ENCODE measurements at places on chromosomes 2 and 18.

DNA sequence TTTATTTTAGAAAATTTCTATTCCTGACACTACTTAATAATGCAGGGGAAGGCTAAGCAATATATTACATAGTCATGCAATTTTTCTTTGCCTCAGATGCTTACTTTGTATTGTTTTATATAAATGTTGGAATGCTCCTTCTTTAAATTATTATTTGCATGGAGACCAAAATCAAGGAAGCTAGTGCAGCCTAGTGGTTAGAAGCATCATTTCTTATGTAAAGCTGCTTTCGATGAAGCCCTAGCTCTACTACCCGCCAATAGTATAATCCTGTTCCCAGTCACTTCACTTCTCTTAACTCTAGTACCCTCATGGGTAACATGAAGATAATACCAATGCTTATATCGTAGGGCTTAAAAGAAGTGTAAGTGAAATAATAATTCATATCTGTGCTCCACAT, 198.9 kb downstream of the LRATD1 start:
- DNase-seq: no peak

DNA sequence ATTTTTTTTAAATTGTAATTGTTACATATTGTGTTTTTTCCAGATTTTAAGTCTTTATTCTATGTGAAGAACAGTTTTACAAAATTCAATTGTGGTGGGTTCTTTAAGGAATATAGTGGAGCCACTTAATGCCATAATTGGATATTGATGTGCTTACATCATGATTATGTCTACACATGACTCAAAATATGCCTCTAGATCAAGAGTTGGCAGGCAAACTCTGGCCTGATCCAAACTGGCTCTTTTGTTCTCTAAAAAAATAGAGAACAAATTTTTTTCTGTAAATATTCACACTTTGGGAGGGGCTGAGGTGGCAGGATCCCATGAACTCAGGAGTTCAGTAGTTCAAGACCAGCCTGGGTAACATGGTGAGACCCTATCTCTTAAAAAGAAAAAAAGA, 8.3 kb downstream of the EHBP1 start:
- no peak for DNase-seq

- no peak for DNase-seq
Measured at GRCh38 chr18:34773378-34773777, 63.3 kb downstream of the DTNA start.

GRCh38 chr2:150859877-150860276, 372.4 kb upstream of the RND3 start:
- no peak for DNase-seq

- DNase-seq: no peak
Measured at GRCh38 chr2:74374509-74375205, 5.5 kb downstream of the DCTN1 start.

GRCh38 chr2:239113171-239113570, 265.3 kb downstream of the TWIST2 start:
- DNase-seq: no peak

DNA sequence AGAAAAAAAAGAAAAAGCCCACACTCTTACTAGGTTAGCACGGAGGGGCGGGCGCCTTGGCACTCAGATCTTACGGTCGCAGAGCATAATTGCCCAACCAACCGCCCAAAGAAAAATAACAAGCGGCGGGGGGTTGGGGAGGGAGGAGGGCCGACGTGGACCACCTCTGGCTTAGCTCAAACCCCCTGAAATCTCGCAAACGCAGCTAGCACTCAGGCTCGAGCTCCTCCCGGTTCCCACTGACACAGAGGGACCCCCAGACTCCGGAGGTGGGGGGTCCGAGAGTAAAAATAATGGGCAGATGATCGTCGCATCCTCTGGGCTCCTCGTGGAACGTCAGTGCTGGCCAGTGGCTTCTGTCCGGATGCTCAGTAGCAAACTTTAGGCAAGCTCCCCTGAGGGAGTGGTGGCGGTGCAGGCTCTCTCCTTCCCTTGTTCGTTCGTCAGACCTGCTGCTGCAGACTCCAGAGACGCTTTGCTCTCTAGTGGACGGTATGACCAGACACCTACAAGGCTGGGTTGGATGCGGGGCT, 12.0 kb downstream of the CATIP start:
- no peak for DNase-seq

DNA sequence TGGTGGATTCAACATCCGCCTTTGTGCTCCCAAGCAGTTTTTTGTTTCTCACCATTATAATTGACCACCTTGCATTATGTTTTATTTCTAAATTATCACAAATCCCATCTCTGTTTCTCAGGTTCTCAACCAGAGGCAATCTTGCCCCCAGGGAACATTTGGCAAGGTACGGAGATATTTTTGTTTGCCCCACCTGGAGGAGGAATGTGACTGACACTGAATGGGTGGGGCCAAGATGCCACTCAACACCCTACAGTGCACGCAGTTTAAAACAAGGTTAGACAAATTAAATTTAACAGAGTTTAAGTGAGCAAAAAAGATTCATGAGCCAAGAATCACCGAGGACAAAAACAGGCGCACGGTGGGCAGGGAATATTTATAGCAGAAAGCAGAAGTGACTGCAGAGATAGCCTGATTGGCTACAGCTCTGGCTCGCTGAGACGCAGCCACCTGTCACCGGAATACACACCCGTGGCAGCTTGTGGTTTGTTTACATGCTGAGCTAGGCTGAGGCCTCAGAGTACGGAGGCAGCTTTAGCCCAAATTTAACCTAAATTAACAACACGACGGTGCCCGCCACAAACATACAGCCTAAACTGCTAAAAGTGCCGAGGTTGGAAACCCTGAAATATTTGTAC, 150.0 kb upstream of the ALKAL2 start:
- peak; percentile 30 for DNase-seq

- DNase-seq: no peak
Measured at GRCh38 chr2:232490221-232491138, 2.8 kb upstream of the ECEL1 start.

GRCh38 chr2:137223722-137224121, 458.4 kb downstream of the THSD7B start:
- no peak for DNase-seq

DNA sequence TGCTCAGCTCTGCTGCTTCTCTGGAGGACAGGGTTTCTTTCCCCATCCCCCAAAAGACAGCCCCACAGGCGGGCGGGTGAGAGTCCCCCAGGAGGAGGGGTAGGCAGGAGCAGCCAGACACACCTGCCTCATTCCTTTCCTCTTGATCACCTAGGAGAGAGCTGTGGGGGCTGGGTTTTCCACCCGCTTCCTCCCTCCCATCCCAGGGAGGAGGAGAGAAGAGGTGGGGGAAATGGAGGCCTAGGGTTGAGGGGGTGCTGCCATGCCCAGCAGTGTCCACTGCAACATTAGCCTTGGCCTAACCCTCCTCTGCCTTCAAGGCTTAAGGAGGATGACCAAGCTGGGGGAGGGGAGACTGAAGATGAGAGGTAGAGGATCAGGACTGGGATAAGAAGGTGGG, 14.7 kb downstream of the WNT10A start:
- no peak for DNase-seq

DNA sequence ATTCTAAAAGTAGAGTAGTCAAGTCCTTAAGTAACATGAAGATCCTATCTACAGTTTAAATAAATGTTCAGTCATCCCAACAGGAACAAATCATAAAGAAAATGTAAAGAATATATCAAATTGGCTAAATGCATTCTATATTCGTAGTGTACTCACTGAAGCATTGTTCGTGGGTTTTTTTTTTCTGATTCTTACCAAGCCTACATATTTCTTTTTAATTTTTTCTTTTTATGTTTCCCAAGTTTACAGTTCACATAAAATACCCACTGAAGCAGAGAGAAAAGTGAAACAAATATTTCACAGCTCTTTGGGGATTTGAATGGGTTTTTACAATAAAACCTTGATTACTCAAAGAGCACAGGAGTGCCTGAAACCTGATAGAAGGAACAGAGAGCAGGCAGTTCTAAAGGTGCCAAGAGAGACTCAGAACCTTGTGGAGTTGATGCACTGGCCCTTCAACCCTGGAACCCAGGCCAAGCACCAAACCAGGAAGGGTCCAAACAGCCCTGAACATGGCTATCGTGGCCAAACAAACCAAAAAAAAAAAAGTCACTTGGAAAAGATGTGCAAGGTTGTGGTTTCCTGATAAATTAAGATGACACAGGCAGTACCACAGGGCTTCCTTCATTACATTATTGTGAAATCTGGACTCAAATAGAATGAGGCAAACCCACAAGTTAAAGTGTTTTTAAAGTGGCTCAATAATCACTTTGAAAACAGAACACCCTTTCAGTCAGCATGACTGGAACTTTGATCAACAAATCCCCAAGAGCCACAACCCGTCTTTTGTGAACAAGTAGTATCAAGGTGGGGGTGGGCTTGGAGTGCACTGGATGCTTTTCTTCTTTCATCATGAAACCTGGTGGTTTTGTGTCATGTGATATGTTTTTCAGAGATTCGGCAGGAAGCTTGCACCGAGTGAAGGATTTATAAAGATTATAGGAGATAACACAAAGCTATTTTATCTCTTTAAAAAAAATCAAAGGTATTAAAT, 245.0 kb upstream of the FN1 start:
- DNase-seq: peak; percentile 31

DNA sequence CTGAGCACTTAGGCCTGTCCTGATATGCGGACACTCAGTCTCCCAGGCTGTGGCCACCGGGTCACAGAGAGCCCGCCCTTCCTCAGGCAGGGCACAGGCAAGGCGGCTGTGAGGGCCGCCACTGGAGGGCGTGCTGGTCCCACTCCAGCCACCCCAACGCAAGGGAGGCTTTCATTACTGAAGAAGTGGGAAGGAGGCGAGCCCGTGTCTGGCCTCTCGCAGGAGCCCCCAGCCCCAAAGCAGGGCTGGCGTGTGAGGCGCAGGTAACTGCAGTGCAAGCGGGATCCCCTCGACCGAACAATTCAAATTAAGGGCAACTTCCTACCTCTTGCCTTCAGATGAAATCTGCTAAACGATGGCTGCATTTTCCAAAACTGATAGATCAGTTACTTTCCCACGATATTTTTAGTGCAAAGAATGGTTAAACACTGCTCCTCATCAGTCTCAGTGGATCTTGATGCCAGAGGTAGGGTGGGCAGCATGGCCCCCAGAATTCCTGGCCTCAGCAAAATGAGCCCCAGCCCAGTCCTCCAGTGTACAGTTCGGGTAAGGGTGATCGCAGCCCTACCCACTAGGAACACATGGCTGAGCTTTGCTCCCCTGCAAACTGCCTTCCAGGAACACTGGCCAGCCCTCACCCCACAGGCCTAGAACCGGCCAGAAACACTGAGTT, 97.2 kb downstream of the SEPTIN10 start:
- peak; percentile 41 for DNase-seq

DNA sequence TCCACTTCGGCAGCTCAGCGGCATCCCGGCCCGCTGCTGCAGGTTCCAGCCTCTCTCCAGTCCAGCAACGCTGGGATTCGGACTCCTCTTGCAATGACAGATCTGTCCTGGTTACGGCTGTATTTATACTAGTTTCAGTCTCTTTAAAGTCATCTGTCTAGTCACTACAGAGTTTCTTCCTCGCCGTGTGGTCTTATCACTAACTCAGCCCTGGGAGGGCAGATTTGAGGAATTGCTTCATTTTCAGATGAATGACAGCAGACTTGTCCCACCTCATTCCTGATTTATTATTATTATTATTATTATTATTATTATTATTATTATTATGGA, 2.2 kb downstream of the KLHL29 start:
- no peak for DNase-seq

GRCh38 chr2:50126845-50127244, 905.1 kb downstream of the NRXN1 start:
- DNase-seq: no peak
